ENCODE measurements at places on chromosomes 1 and 21.

DNA sequence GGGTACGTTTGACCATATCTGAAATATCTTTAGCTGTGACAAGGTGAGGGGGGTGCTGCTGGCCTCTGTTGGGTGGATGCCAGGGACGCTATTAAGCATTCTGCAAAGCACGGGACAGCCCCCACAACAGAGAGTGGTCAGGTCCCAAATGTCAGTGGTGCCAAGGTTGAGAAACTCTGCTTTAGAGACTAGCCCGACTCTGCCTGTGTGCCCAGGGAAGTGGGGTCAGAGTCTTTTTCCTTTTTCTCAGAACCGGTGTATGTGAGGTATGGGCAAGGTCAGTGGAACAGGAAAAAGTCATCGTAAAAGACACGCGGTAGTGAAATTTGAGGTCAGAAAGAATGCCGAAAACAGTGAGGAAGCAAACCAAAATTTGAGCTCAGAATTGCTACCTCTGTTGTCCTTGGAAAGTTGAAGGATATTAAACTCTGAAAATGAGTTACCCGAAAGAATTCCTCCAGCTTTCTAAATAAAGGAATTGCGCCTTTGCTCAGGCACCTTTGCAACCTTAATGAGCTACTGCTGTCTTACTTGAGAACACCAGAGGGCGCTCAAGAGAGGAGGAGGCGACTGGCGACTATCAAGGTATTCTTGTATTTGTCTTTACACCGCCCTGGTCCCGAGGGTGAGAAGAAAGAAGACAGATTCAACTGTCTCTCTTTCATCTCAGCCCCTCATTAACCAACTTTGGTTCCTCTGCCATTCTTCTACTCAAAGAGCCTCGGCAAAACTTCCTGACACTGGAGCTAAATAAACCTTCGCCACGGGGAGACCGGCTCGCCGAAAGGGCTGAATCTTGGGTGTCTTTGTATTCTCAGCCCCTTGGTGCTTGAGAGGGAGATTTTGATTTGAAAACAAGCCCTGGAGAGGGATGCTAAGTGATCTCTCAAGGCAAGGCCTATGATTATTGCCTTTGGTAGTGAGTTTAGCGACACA is 85.4 kb upstream of the OLIG2 start:
- no peak for DNase-seq

GRCh38 chr1:58896246-58897183 is 112.7 kb upstream of the JUN start:
- DNase-seq = no peak

GRCh38 chr1:183291216-183291762 is 105.2 kb downstream of the LAMC2 start:
- no peak for DNase-seq

DNA sequence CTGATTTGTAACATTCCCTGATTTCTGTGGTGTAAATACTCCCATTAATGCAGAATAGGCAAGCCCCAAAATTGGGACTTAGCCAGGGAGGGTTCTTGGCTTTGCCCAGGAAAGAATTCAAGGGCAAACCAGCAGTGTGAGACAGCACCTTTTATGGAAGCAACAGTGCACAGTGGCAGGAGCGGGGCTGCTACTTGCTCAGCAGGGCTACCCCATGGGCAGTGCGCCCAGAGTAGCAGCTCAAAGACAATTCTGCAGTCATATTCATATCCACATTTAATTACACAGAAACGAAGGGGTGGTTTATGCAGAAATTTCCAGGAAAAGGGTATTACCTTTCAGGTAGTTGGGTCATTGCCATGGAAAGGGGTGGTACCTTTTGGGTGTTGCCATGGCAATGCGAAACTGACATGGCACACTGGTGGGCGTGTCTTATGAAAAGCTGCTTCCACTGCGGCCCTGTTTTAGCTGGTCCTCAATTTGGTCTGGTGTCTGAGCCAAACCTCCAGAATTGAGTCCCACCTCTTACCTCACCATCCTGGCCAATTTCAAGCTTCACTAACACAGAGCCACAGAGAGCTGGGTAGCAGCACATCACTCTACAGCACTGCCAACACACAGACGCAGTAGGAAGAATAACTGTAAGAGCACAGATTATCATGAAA is 35.9 kb downstream of the FHAD1 start:
- DNase-seq = no peak

GRCh38 chr1:94006604-94007003 is 97.4 kb upstream of the GCLM start:
- DNase-seq = no peak

GRCh38 chr1:44406737-44407429 is 1.8 kb downstream of the RNF220 start:
- no peak for DNase-seq

- DNase-seq = no peak
These were observed 29.0 kb upstream of the BATF3 start for GRCh38 chr1:212728606-212729005.

GRCh38 chr1:65971547-65971946 is 178.9 kb downstream of the PDE4B start:
- DNase-seq = no peak

DNA sequence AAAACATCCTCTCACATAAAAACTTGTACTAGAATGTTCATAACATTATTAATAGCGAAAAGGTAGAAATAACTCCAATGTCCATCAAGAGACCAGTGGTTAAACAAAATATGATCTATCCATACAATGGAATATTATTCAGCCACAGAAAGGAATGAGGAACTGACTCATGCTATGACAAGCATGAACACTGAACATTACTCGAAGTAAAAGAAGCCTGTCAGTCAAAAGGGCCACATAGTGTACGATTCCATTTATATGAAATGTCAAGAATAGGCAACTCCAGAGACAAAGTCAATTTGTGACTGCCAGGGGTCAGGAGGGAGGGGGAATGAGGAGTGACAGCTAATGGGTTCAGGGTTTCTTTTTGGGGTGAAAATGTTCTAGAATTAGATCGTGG is 2.3 kb downstream of the VPS26C start:
- DNase-seq = no peak

- DNase-seq = no peak
These were observed 331.2 kb downstream of the PLPP3 start for GRCh38 chr1:56248138-56248537.

GRCh38 chr1:230002164-230002803 is 64.8 kb upstream of the GALNT2 start:
- no peak for DNase-seq

- DNase-seq = no peak
These were observed 64.2 kb downstream of the IRF2BP2 start for GRCh38 chr1:234545517-234546386.

DNA sequence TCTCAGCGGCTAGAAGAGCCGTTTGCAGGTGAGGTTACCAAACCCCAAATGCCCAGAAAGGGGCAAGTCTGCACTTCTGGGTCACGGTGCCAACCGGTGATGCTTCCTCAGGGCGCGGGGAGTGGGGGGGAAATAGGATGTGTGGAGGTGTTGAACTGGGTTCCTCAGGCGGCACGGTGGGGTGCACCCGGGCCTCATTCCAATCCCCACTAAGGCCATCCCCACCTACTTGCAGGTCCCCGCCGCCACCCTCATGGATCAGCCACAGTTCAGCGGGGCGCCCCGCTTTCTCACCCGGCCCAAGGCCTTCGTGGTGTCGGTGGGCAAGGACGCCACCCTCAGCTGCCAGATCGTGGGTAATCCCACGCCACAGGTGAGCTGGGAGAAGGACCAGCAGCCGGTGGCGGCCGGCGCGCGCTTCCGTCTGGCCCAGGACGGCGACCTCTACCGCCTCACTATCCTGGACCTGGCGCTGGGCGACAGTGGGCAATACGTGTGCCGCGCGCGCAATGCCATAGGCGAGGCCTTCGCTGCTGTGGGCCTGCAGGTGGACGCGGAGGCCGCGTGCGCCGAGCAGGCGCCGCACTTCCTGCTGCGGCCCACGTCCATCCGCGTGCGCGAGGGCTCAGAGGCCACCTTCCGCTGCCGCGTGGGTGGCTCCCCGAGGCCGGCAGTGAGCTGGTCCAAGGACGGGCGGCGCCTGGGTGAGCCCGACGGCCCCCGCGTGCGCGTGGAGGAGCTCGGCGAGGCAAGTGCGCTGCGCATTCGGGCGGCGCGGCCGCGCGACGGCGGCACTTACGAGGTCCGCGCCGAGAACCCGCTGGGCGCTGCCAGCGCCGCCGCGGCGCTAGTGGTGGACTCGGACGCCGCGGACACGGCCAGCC is 3.9 kb downstream of the OBSCN start:
- no peak for DNase-seq

GRCh38 chr21:25898671-25899070 is 163.9 kb downstream of the GABPA start:
- DNase-seq = no peak
